ENCODE measurements at places on chromosomes 6 and 20.

GRCh38 chr6:140909625-140910024, 1223.1 kb upstream of the GJE1 start:
- DNase-seq, result no peak

GRCh38 chr6:56370127-56370540, 122.8 kb upstream of the COL21A1 start:
- no peak for DNase-seq

GRCh38 chr20:20407891-20408805, 40.2 kb downstream of the INSM1 start:
- DNase-seq, result no peak

DNA sequence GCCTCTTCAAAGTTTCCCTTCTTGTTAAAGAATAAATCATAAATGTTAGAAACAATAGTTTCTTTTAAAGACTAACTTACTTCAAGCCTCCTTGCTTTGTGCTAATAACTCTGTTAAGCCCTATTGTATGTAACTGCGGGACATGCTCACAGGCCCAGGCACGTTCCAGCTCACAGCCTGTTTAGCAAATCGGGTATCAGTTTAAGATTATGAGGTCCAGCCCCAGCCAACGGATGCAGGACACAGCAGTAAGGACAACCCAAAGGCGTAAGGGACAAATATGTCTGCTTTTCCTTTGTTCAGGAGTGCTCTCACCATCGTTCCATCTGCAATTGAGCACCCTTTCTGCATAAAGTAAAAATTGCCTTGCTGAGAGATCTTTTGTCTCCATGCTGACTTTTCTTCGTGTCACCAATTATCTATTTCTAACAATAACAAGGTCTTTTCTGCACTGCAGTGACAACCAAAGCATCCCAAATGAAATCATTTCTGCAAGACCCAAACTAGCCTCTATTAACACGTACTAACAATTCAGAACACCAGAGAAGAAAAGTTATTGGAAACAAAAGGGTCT, 1.4 kb downstream of the C6orf52 start:
- DNase-seq, result no peak

- no peak for DNase-seq
Measured at GRCh38 chr6:161356167-161356854, 82.5 kb upstream of the AGPAT4 start.

DNA sequence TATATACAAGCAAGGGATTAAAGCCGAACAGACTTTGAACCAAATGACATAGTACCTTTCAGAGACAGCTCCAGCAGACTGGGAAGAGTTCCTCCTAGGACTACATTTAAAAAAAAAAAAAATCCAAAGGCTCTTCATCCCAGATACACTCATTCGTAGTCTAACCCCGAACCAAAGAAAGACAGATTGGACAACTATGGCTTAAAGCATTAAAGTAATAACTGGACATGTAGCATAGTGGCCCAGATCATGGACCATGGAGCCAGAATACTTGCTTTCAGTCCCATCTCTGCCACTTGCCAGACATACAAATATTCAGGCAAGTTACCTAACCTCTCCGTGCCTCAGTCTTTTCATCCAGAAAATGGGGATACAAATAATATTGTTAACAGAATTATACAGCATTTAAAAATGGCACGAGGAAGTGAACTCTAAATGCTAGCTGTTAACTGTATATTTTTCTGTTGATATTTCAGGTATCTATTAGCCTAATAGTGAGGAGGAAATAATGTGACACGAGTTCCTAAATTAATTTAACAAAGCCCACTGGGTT, 123.7 kb downstream of the HIVEP2 start:
- no peak for DNase-seq

DNA sequence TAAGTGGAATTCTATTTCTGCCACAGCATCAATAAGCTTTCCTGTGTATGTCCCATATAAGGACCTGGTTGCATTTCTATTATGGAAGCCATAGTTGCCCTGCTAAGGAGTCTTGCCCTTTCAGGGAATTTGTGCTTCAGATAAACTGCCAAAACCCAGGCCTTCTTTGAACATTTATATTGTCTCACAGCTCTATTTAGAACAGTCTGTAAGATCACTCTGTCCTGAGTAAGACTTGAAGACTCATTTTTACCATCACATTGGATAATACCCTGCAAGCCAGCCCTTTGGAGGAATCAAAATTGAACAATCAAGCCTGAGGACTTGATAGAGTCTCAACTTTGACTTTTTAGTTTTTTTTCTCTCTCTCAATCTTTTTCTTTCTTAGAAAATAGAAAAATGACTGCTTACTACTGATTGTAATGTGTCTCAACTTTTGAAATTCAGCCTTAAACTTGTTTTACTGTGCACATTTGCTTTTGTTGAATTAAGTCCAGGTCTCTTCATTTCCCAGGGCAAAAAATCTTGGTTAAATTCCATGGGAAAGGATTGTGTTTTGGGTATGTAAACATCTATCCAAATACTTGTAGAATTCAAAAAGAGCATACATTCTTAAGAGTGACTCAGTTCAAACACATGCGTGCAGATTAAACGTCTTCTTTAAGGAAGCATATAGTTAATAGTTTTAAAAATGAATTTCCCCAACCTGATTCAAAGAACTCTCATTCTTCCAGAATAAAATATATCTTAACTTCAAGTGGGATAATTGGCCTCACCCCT, 91.2 kb downstream of the PLCB1 start:
- DNase-seq, result no peak

- no peak for DNase-seq
Measured at GRCh38 chr6:55033016-55033546, 141.2 kb upstream of the HCRTR2 start.

DNA sequence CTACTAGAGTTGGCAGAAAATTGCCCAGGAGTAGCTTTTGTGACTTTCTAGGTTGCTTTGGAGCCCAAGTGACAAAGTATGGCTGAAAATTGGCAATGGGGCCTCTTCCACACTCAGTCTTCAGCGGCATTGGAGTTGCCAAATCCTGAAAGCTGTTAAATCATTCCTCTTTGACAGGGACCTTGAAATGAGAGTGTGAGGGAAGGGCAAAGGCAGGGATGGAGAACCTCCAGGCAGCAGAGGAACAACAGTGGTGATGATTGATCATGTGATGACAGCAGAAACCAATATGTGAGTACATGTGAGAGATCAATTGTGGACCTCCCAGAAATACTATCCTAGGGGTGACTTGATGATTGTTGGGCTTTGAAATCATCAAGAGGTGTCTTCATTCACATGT, 393.9 kb downstream of the KIF16B start:
- DNase-seq, result no peak

GRCh38 chr6:51200676-51201075, 382.0 kb downstream of the TFAP2B start:
- DNase-seq, result no peak

GRCh38 chr6:53378208-53378607, 29.5 kb upstream of the ELOVL5 start:
- no peak for DNase-seq

DNA sequence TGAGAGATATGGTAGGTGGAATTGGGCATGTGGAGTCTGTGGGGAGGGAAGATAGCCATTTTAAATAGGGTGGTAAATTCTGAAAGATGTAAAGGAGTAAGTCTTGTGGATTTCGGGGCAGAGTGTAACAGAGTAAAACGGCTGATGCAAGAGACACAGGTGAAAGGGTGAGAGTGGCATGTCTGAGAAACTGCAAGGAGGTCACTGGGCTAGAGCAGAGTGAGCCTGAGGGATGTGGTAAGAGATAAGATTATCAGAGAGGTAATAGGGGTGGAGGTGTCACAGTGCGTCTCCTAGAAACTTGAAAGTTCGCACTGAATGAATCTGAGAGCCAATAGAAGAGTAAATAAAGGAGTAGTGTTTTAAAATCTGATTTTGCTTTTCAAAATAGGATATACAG, 308.1 kb downstream of the EPM2A start:
- DNase-seq, result no peak

- no peak for DNase-seq
Measured at GRCh38 chr20:676315-676937, 824 bp upstream of the SCRT2 start.

DNA sequence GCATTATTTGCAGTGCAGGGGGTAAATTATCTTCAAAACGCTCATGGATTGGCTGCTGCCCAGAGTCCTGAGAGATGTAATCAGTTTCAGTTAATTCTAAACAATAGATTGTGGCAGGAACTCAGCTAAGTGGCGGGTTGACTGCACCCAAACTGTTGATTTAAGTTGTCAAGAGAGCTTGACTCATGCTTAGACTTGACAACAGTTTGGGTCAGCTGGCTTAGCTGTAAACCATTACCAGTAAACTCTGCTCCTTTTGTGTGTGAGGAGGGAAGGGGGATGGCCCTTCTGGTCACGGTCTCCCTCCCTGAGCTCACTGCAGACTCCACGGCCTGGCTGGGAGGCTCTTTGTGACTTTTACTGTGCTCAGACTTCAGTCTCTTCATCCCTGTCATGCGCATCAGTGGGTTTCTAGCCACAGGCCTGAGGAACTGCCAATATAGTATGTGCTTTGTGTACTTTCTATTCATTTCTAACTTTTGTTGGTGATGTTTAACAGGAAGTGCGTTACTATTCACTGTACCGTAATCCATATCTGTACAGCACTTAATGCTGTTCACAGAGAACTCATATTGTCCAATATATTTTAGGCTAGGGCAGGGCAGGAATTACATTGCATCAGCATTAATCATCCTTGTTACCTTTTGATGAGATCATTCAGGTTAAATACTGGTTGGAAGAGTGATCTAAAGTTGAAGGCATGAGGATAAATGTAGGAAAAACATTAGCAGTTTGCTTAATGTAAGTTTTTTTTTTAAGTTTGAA, 488.3 kb downstream of the CDKAL1 start:
- no peak for DNase-seq

GRCh38 chr20:3237958-3238615, 903 bp downstream of the SLC4A11 start:
- no peak for DNase-seq

DNA sequence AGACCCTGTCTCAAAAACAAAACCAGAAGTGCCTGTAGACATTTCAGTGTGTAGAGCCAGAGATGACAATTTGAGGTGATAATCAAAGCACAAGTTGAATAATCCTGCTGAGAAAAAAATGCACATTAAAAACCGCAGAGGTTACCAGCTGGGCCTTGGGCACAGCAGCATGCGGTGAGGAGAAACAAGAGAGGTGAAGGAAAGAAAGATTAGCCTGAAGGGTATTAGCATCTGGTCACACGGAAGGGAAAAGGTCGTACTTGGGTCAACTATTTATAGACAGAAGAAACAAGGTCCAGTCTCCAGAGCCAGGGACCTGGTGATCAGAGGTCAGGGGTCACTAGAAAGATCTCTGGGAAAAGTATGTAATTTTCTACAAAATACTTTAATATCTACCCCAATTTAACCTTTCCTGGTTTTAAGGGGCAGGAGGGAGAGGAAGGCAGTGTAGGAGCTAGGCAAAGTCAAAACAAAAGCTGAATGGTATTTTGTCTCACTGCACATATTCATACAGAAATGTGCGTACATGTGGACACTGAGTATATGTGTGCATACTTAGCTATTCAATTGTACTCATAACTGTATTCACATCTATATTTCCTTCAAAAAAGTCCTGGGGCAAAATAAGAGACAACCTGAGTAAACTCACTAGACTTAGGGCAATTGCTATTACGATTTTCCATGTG, 10.1 kb downstream of the MAP7 start:
- no peak for DNase-seq

GRCh38 chr6:36150283-36150682, 20.0 kb downstream of the MAPK13 start:
- DNase-seq, result no peak

- no peak for DNase-seq
Measured at GRCh38 chr6:23213193-23213592, 643.8 kb downstream of the HDGFL1 start.

- DNase-seq, result no peak
Measured at GRCh38 chr6:170248861-170249600, 41.8 kb downstream of the DLL1 start.

- no peak for DNase-seq
Measured at GRCh38 chr6:29451471-29452193, 5.2 kb downstream of the OR11A1 start.

DNA sequence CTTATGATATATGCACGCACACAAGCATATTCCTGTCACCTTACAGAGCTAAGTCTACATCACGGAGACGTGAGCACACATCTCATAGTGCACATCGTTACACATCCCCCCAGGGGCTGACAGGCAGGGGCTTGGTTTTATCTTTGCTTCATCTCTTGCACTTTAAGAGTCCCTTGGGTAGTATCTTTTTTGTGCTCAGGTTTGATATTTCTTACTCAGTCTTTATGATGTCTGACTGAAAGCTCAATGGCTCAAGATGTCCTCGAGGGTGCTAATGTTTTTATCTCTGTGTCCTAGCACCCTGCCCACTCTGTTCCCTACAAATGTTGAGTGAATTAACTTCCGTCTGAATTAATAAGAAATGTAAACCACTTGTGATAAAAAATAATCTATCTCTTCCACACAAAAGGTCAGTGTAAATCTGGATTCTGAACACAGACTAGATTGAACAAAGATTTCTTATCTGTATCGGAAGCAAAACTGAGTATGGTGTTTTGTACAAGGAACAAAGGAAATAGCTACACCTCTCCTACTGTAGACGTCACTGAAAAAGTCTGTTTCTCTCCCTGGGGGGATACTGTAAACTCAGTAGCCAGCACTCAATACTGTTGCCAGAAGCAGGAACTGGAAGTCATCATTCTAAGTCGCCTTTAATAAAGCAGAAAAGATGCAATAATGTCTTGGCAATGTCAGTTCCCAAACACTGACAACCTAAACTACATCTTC, 195.1 kb downstream of the PRKN start:
- no peak for DNase-seq

DNA sequence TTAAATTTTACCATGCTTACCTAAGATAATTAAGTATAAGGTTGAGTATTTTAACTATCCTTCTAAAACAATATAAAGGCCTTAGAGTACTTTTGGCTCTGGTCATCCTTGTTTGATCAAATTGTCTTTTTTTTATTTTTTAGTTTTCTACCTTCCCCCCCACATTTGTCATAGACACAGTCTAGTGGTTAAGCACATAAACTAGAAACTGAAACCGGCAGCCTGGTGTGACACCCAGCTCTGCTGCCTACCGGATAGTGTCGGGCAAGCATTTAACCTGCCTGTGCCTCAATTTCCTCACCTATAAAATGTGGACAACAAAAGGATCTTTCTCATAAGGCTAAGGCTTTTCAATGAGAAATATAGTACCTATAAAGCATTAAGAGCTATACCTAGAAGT, 21.6 kb upstream of the TULP4 start:
- DNase-seq, result peak; percentile 46

DNA sequence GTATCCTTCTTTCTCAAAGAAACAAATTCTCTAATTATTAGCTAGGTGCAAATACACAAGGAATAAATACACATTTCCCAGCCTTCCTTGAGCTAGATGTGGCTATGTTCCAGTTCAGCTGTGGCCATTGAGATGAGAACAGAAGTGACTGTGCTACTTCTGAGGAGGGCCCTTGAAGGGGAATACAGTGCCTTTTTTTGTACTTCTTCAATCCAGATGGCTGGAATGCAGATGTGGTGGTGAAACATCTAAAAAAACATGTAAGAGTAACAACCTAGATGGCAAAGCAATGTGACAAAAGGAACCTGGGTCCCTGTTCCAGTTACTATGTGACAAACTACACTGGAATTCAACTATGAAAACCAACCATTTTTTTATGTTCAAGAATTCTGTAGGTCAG, 115.4 kb upstream of the DST start:
- no peak for DNase-seq

Measured in activated CD4-positive, alpha-beta T cell treated with anti-CD3 and anti-CD28 coated beads for 1 hour (primary cell).